Ascending aorta (tissue), 2 donors: ENCODE measurements at places on chromosomes 7 and 10.

- no peaks in the 10 kb centered on the region for H3K36me3 ChIP-seq
- H3K27me3 ChIP-seq, result no peaks in the 10 kb centered on the region
- DNase-seq, result no peak
- no peak overlapping the region for H3K27ac ChIP-seq
- H3K4me1 ChIP-seq, result peaks cover 4% of the 10 kb centered on the region
- no peak overlapping the region for H3K4me3 ChIP-seq
Measured at GRCh38 chr7:115113131-115113530, 191.2 kb downstream of the MDFIC start.

GRCh38 chr7:132480534-132480933 is 95.7 kb downstream of the PLXNA4 start:
- no peaks in the 10 kb centered on the region for H3K36me3 ChIP-seq
- H3K27me3 ChIP-seq, result no peaks in the 10 kb centered on the region
- no peak overlapping the region for H3K4me3 ChIP-seq
- no peak for DNase-seq
- peaks cover 3% of the 10 kb centered on the region for H3K4me1 ChIP-seq

DNA sequence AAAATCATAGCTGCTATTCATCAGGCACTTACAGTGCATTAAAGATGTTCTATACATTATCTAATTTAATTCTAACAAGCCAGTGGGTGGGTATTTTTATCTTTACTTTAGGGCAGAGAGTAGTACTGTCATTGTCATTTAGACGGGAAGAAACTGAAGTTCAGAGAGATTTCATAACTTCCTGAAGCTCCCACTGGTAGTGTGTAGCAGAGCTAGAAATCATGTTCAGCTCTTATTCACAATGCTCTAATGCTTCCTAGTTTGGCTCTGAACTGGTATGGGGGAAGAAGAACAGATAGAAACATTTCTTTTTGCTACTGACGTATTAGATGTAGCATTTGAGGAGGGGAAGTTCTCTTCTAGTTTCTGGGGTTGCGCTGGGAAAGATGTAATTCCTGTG is 116.7 kb downstream of the CYP26A1 start:
- no peak overlapping the region for H3K27ac ChIP-seq
- H3K27me3 ChIP-seq, result no peaks in the 10 kb centered on the region
- no peak overlapping the region for H3K4me3 ChIP-seq

GRCh38 chr7:102376964-102377466 is 19.1 kb upstream of the PRKRIP1 start:
- H3K36me3 ChIP-seq, result peaks cover 46% of the 10 kb centered on the region
- H3K27me3 ChIP-seq, result no peaks in the 10 kb centered on the region
- no peak overlapping the region for H3K4me3 ChIP-seq
